Osteoblast (primary cell): ENCODE measurements at places on chromosomes 7 and 10. TPM values are rescaled to one million over a fixed set of nuclear protein-coding genes. Genes with fewer than 3 reads are reported as not detected.

GRCh38 chr7:32616625-32617024, 121.3 kb downstream of the AVL9 start:
- peak; percentile 78 for DNase-seq

GRCh38 chr10:68348265-68348741, 15.6 kb upstream of the PBLD start:
- DNase-seq: peak; percentile 53

- no peak for DNase-seq
Observed at GRCh38 chr10:88113657-88114272, 250.3 kb downstream of the PTEN start.

DNA sequence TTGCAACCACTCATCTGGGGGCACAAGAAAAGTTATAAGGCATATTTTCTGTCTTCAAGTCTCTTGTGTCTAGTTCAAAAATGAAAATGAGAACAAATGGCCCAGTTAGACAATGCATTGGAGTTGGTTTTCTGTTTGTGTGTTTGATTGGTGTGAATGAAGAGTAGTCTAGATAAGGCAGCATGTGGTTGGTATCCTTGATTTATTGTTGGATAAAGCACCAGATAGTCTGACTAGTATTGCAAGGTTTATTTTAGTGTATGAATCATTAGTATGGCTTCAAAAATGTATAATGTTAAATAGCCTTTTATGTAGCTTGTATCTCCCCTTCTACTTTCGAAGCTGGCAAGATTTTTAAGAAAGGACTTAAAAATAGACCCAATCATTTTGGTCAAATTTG, 237.3 kb downstream of the CDK14 start:
- no peak for DNase-seq

DNA sequence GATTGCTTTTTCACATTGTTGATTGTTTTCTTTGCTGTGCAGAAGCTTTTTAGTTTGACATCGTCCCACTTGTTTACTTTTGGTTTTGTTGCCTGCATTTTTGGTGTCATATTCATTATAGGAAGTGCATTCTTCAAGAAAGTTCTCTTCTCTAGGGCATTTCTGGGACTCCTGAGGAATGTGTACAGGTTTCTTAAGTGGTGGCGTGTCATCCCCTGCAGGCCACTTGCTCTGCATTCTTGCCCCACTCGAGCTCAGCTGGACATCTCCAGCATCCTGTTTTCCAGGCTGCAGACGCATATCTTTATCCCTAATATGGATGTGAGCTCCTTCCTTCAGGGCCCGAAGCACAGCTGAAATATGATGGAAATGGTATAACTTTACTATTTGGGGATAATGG, 255.6 kb upstream of the HABP2 start:
- DNase-seq: peak; percentile 41

- peak; percentile 42 for DNase-seq
Observed at GRCh38 chr10:29554660-29555059, 80.1 kb downstream of the SVIL start.

KIAA1549 gene
- 2.9 and 3.3 TPM in 2 replicates for total RNA-seq

PNLIPRP3 gene
- total RNA-seq: 0.59 and 0.72 TPM in 2 replicates

DNA sequence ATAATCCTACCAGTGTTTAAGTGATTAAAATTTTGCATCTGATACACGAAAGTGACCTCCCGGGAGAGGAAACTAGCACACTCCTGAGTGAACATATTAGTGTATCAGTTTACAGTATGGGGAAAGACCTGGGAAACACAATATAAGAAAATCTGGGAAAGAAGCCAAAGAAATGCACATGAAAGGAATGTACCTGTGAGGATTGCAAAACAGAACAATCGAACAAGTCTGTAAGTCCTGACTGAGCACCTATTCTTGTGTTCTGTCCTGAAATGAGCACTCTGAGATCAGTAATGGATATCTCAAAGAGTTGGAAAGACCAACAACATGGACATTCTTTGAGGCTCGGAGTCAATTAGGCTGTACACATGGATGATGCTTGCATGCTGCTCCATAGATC, 554.7 kb downstream of the SORCS3 start:
- no peak for DNase-seq

- DNase-seq: no peak
Observed at GRCh38 chr10:17873946-17874345, 64.8 kb downstream of the MRC1 start.

DNA sequence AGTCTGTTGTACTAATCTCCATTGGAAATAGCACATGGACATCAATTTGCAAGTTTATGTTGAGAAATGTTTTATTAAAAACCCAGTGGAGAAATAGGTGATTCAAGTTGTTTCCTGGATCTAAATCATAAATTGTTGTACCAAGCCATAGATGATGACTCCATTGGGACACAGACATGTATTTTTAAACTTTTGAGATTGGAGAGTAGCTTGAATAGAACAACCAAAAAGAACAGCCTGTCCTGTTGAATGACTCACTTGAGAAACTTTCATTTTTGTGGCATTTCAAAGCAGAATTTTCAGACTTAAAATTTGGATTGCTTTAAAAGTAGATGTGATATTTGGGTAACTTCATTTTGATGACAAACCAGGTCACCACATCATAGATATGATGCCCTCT, 197.5 kb downstream of the GPAM start:
- DNase-seq: no peak

MIOS gene
- 42.1 and 43.4 TPM in 2 replicates for total RNA-seq

DNA sequence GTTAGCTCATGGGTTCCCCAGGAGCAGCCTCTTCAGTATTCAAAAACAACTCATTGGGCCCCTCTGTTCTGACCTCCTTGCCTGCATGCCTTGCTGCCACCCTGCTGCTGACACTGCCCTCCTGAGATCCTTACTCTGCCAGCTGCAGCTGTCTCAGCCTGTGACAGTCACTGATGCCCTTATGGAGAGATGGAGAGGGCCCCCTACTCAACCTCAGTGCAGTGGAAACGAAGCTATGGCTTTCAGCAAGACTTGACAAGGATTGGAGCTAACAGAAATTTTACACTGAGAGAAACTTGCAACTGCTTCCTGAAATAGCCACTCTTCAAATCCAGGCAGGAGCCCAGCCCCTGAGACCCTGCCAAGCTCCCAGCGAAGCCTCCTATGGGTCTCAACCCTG, 678.3 kb upstream of the C7orf33 start:
- DNase-seq: no peak

ASB10 gene
- total RNA-seq: not detected in 2 replicates

DNA sequence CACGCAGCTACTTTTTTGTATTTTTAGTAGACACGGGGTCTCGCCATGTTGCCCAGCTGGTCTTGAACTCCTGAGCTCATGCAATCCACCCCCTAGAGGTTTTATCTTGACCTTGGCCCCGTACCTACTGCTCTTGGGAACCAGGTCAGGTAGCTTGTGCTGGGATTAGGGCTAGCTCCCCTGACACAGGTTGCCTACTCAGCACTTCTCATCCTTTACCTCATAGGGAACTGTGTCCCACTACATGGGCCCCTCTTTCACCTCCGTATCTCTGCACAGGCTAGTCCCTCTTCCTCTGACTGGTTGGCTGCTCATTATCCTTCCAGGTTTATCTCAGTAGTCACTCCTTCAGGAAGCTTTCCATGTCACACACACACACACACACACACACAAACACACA, 58.0 kb upstream of the ITPRID1 start:
- no peak for DNase-seq

DNA sequence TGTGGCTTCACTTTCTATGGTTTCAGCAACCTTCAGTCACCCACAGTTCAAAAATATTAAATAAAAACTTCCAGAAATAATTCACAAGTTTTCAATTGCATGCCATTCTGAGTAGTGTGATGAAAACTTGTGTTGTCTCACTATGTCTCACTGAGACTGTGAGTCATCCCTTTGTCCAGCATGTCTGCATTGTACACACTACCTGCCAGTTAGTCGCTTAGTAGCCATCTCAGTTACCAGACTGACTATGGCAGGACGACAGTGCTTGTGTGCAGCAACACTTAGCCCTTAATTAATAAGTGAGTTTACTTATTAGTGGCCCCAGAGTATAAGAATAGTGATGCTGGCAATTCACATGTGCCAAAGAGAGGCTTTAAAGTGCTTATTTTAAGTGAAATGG, 22.5 kb downstream of the CCDC186 start:
- DNase-seq: peak; percentile 54

DNA sequence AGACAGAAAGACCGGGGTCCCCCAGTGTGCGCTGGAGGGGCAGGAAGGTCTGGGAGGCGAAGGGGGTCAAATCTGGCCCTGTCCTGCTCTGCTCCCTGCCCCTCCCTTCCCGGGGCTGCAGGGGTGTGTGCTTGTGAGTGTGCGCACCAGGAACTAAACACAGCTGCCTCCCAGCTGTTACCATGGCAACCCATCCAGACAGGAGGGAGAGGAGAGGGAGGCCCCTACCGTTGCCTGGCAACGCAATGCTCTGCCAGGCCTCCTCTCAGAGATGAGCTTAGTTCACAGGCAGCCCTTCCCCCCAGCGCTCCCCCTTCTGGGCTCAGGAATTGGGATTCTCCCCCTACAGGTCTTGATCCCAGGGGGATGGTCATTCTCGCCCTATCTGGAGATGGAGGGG, 6.1 kb downstream of the NYAP1 start:
- peak; percentile 98 for DNase-seq

DNA sequence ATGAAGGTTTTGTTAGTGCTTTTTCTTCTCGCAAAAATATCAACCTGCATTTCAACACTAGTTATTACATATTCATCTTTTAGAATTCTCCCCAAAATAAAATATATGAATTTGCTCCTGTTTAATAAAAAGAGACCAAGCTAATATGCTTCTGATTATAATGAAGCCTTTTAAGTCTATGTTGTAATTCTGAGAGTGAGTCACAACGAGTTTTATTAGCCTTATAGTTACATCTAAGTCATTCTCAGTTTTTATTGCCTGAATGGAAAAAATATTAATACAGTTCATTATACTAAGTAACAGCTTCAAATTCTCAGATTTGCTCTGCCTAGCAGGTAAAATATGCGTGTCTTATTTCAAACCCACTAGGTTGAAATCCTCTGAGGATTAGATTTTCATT, 152.4 kb upstream of the CELF2 start:
- peak; percentile 48 for DNase-seq

- no peak for DNase-seq
Observed at GRCh38 chr7:117874191-117874700, 1.0 kb upstream of the CTTNBP2 start.

- DNase-seq: no peak
Observed at GRCh38 chr7:18796216-18796615, 300.7 kb downstream of the HDAC9 start.
